ENCODE measurements at places on chromosomes 12 and 14.

DNA sequence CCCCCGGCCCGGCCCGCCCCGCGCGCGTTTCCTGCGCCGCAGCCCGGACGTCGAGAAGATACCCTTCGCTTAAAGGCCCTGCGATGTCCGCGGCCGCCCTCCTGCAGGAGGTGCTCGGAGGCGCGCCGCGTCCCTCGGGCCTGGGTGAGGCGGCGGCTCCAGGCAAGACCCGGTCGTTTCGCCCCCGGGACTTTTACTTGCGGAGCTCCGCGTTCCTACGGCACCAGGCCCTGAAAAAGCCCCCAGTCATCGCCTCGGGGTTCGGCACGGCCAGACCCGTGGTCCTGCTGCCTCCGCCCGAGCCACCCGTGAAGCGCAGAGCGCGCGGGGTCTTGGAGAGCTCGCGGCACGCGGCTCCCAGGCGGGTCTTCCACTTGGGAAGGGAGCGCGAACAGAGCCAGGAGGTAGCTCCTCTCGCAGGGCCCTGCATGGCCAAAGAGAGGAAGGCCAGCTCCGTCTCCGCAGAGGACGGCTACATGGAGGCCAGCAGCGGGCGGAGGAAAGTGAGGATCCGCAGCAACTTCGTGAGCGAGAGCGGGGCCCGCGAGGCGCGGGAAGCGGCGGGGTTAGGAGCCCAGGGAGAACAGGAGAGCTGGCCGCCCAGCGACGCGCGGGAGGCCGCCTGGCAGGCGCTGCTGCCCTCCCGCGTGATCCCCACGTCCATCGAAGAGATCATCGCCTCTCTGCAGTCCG is 26.9 kb downstream of the TTC6 start:
- no peak for DNase-seq

GRCh38 chr14:33570694-33571310 is 380.1 kb downstream of the EGLN3 start:
- DNase-seq: no peak

- no peak for DNase-seq
Measured at GRCh38 chr14:72443991-72444441, 449.9 kb downstream of the DPF3 start.

DNA sequence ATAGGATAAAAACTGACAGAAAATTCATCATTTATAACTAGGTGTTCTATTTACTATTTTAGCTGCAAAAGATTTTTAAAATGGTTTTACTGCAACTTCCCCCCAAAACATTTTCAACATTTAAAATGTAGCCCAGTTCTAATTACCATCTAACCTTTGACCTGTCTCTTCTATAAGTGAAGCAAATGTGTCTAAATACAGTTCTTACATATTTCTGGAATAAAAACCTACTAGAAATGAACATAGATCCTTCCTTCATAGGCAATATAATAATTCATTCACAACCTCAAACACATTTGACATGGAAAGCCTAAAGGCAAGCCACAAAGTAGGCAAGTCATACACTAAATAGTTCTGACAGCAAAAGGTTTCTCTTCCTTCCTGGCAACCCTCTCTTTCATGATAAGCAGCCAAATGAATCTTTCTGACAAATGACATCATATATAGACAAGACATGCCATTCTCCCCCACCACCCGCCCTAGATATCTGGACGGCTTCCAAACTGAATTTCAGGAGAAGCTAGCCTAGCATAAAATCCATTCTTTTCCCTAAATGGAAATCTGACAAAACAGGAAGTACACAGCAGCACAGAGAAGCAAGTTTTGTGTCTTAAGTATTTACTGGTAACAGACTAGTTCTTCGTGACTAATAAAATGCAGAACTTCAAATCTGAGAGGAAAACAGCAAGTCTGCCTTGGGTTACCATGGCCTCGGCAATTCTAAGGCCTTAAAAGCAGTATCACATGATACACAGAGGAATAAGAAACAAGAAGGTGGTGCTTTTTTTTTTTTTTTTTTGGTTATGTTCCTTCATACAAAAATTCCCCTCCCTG is 17.2 kb upstream of the ARID4A start:
- no peak for DNase-seq

- no peak for DNase-seq
Measured at GRCh38 chr12:104226672-104227071, 11.1 kb downstream of the TXNRD1 start.

GRCh38 chr12:68119724-68120211 is 39.8 kb downstream of the IFNG start:
- DNase-seq: no peak

GRCh38 chr14:75711105-75711795 is 50.2 kb downstream of the TTLL5 start:
- DNase-seq: no peak

GRCh38 chr14:95609398-95609990 is 74.6 kb downstream of the GLRX5 start:
- DNase-seq: no peak
